A549 treated with ZK216348 at 1 μM for 4 hours (cell line): ENCODE measurements at places on chromosomes 11 and 22. TPM values are rescaled to one million over a fixed set of nuclear protein-coding genes. Genes with fewer than 3 reads are reported as not detected.

IFTAP gene
- 13.4 to 30.8 TPM (median 15.4 TPM) in 5 replicates for total RNA-seq

PRG3 gene
- total RNA-seq, result not detected in 5 replicates

HOATZ gene
- not detected in 5 replicates for total RNA-seq

DYNC2H1 gene
- 5.8 to 8.3 TPM (median 6.4 TPM) in 5 replicates for total RNA-seq

CARNS1 gene
- 0.08 to 0.21 TPM (median 0.14 TPM) in 5 replicates for total RNA-seq

CYP2D6 gene
- 0.40 to 0.54 TPM (median 0.50 TPM) in 5 replicates for total RNA-seq
